Ovary (tissue), 10 donors: ENCODE measurements at places on chromosomes 7 and 10.

- H3K27me3 ChIP-seq, result no peaks in the 10 kb centered on the region
- H3K4me1 ChIP-seq, result peaks cover 2% of the 10 kb centered on the region
- DNase-seq, result no peak
- H3K27ac ChIP-seq, result no peak overlapping the region
These were observed 339.1 kb upstream of the NPVF start for GRCh38 chr7:25567430-25567829.

DNA sequence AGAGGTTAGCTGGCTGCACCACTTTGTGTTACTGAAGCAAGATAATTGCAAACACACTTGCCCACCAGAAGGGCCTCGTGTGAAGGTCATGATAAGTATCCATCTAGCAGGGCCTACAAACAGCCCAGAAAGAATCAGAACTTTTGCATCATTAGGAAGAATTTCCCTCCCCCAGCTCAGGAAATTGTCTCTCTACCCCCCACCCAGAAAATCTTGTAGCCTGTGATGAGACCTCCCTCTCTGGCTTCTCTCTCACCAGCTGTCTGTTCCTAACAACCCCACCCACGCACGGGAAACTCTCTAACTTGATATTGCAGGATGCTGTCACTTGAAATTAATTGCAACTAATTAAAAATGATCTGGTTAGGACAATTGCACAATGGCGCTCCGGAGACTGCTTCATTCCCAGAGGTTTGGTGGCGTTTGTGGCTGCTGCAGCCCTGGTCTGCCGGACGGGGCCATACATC lies 34.5 kb downstream of the ZNF503 start:
- H3K36me3 ChIP-seq, result no peaks in the 10 kb centered on the region
- H3K4me1 ChIP-seq, result no peaks in the 10 kb centered on the region
- no peak overlapping the region for H3K27ac ChIP-seq
- DNase-seq, result no peak
- H3K27me3 ChIP-seq, result no peaks in the 10 kb centered on the region

DNA sequence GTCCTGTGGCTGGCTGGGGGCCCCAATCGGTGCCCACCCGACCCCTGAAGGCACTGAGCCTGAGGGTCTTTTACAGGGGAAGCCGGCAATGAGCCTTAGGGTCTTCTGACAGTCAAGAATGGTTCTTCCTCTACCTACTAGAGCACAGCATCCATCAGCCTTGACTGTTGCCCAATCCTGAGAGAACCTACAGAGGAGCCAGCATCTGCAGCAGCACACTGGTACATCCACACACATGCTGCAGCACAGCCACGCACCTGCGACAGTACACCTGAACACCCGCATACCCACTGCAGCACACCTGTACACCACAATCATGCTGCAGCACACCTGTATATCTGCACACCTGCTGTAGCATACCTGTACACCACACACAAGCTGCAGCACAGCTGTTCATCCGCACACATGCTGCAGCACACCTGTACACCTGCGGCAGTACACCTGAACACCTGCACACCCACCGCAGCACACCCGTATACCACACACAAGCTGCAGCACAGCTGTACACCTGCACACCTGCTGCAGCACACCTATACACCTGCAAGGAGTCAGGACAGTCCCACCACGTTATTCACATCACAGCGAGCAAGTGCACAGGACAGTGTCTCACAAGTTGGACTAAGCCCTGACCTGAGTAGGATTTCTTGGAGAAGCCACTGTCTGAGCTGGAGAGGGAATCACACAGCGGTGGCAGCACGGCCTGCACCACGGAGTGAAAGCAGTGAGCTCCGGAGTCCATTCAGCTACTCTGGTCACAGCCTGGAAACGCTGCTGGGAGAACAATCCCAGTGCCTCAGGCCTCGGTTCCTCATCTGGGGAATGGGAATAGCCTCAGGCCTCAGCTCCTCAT lies 56.4 kb downstream of the VIPR2 start:
- DNase-seq, result no peak
- no peaks in the 10 kb centered on the region for H3K4me1 ChIP-seq
- no peak overlapping the region for H3K4me3 ChIP-seq
- no peaks in the 10 kb centered on the region for H3K27me3 ChIP-seq

GRCh38 chr7:133650487-133651300 lies 397.8 kb downstream of the EXOC4 start:
- H3K4me1 ChIP-seq, result peaks cover 6% of the 10 kb centered on the region
- H3K27me3 ChIP-seq, result no peaks in the 10 kb centered on the region
- no peak for DNase-seq
- no peak overlapping the region for H3K4me3 ChIP-seq
- H3K36me3 ChIP-seq, result no peaks in the 10 kb centered on the region

- DNase-seq, result no peak
- no peaks in the 10 kb centered on the region for H3K27me3 ChIP-seq
- H3K4me1 ChIP-seq, result no peaks in the 10 kb centered on the region
- H3K4me3 ChIP-seq, result no peak overlapping the region
- no peak overlapping the region for H3K27ac ChIP-seq
These were observed 3.7 kb downstream of the METTL27 start for GRCh38 chr7:73838642-73839041.

DNA sequence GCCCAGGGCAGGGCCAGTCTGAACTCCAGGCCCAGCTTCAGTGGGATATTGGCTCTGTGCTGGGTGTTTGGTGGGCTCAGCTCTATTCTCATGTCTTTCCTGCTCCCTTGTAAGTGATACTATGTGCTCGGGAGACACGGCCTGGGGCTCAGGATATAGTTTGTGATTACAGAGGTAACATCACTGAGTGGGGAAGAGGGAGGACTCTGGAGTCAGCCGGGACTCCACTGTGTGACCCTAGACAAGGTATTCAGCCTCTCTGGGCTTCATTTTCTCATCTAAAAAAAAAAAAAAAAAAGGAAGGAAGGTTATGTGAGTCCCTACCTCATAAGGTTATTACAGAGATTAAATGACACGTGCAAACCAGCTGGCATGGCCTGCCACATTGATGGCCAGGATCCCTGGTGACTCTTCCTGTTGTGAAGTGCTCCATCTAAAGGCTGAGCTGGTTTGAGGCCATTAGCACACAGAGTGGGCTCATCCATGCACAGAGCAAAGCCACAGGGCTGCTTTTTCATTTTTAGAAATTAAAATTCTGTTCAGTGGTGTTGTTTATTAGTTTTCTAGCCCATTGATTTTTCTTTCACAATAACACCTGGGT lies 15.7 kb downstream of the SLC13A4 start:
- H3K4me1 ChIP-seq, result peaks cover 3% of the 10 kb centered on the region
- DNase-seq, result no peak
- no peaks in the 10 kb centered on the region for H3K36me3 ChIP-seq
- H3K27me3 ChIP-seq, result no peaks in the 10 kb centered on the region
- H3K4me3 ChIP-seq, result no peak overlapping the region
- H3K27ac ChIP-seq, result no peak overlapping the region
